Stimulated activated CD8-positive, alpha-beta memory T cell treated with anti-CD3 and anti-CD28 coated beads, Interleukin-4, amount 100 ng/mL, for 4 hours (primary cell): ENCODE measurements at places on chromosomes 5 and 9.

GRCh38 chr5:8857051-8857450 lies 688.8 kb downstream of the SEMA5A start:
- no peak for DNase-seq

DNA sequence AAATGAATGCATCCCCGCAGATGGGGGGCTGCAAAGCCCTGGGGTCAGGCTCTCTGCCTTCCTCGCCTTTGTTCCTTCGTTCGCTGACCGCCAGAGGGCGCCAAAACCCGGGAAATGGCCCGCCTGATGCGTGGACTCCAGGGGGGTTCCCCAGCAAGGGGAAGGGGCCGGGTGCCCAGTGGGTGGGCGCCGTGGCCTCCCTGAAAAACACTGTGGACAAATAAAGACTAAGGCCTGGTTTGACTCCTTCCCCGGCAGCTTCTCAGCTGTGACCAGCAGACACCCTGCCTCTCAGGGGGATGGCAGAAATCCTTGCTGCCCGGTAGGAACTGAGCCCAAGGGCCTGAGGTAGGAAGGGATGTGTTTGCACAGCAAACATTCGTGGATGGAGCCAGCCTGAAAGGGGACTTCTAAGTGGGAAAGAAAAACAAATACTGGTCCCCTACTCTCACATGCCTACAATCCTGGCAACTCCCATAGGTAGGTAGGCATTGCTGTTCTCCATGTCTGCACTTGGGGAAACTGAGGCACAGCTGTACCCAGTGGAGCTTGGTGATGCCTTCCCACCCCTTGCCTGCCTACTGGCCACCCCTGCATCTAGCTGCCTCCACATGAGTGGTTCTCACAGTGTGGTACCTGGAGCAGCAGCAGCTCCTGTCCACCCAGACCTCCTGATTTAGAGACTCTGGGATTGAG lies 57.7 kb downstream of the DUSP1 start:
- DNase-seq: peak; percentile 67

DNA sequence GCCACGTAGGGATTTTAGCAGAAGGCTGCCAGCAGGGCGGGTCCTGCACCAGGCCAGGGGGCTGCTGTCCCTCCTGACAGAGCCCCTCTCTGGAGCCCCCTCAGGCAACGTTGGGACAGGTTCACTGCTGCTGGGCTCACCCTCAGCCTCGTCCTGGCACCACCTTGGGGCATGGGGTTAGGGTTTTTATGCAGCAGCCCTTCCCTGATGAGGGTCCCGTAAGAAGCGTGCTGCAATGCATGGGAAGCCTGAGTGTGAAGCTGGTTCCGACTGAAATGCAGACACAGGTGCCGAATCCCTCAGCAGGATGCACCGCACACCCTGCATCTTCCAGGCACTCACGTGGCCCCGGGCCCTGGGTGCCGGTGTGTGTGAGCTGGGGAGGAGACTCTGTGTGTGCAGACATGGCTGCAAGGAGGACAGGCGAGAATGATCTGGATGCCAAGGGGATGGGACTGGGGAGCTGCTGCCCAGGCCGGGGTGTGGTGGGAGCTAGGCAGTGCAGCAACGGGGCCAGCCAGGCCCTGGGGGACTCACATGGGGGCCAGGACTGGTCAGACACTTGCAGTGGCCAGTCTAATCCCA lies 27.1 kb downstream of the ZDHHC11B start:
- no peak for DNase-seq

DNA sequence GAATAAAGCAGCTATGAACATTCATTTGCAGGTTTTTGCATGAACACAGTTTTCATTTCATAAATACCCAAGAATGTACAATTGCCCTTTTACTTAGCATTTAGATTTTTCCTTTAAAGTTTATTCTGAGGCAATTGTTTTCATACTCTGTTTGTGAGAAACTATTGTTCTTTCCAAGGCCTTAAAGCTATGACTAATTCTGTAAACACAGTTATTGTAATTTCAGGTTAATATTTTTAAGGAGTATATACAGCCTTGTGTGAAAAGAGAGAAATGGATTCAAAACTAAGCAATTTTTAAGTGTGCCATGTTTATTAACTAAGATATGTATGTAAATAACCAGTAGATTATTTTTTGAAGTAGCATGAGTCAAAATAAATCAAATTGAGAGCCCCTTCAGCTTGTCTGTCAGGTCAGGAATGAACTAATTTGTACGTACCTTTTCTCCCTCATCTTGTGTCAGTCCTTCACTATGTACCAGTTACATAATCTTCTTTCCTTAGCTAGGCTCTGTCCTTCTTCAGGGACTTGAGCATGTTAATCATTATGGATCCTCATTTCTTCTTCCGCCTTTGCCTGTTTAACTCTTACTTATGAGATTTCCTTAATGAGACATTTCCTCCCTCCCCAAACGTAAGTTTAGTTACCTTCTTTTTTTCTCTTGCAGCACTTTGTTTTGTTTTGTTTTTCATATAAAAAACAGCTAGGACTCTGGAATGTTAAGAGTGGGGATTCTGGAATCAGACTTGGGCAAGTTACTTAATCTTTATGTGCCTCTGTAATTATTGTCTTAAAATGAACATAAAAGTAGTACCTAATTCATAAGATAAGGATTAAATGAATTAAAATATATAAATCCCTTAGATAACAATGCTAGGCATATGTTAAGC lies 63.6 kb downstream of the NIPBL start:
- DNase-seq: no peak

DNA sequence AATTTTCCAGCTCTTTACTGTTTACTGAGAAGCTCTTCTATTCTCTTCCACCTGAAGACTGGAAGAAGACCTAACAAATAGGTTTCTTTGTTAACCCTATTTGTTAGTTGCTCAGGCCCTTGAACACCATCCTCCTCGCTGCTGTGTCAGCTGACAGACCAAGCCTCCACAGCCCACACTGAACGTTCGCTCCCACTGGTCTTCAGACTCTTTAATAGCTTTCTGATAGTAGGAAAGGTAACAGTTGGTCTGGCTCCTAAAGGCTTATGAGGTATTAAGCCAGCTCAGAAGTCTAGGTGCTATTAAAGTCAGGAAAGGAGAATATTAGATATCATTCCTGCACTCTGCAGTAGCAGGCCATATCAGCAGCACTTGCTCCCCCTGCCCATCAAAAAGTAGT lies 23.3 kb upstream of the F2R start:
- no peak for DNase-seq

DNA sequence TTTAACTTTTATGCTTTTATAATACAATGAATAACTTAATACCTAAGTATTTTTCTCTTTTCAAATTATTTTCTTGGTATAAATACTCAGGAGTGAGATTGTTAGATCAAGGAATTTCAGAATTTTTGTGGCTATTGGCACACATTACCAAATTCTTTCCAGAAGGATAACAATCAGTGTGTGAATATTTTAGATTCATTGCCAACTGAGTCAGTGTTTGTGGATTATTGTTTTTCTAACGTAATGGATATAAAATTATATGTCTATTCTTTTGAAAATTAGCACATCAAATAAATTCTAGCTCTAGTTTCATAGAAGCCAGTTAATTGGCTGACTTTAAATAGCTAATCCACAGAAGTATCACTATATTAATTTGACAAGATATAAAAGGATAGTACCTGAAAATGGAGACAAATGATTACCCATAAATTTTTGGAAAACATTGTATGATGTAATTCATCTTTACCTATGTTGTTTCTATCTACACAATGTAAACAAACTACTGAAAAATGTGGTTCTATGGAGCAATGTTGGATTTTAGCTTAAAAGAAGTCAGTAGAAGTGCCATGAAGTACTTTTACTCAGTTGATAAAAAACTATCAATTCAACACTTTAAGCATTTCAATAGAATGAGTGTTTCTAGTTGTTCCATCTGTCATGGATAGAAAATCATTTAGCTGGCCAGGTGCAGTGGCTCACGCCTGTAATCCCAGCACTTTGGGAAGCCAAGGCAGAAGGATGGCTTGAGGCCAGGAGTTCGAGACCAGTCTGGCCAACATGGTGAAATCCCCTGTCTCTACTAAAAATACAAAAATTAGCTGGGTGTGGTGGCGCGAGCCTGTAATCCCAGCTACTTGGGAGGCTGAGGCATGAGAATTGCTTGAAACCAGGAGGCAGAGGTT lies 185.1 kb downstream of the ADAMTSL1 start:
- DNase-seq: no peak

- no peak for DNase-seq
Observed at GRCh38 chr9:15901572-15901971, 348.7 kb downstream of the CCDC171 start.

GRCh38 chr5:93569300-93570160 lies 11.5 kb downstream of the NR2F1-AS1 start:
- no peak for DNase-seq

- DNase-seq: peak; percentile 10
Observed at GRCh38 chr5:179858241-179858585, 404 bp downstream of the MRNIP start.

GRCh38 chr9:105281926-105282325 lies 37.5 kb downstream of the SLC44A1 start:
- no peak for DNase-seq

- DNase-seq: no peak
Observed at GRCh38 chr9:113538701-113539430, 75.3 kb downstream of the RGS3 start.

DNA sequence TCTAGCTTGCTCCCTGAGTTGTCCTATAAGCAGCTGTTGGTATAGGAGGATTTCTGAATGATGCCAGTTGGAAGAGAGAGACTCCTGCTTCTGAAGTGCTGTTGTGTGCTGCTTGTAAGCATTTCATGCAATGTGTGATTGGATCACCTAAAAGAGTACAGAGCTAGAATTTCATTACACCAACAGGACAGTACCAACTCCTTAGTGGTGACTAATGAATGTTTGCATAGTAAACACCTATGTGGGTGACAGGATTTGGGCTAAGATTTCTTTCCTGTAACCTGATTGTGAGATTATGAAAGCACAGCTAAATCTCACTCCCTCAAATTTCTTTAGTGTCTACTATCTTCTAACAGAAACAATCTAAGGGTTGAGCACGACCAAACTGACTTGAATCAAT lies 67.0 kb downstream of the GCNT1 start:
- no peak for DNase-seq

DNA sequence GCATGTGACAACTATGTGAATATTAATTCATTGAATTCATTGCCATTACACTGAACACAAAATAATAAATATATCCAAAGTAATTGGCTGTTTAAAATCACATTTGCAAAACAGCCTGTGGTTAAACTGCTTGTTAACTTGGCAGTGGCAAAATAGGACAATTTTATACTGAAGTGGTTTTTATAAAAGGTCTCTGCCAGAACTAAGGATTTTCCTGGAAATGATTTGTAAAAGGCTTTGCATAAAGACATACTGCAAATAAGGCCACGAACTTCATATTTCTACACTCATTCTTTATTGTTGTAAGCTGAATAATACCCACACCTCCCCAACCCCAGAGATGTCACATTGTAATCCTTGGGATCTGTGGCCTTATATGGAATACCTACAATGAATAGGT lies 370.3 kb upstream of the RGMB start:
- no peak for DNase-seq

DNA sequence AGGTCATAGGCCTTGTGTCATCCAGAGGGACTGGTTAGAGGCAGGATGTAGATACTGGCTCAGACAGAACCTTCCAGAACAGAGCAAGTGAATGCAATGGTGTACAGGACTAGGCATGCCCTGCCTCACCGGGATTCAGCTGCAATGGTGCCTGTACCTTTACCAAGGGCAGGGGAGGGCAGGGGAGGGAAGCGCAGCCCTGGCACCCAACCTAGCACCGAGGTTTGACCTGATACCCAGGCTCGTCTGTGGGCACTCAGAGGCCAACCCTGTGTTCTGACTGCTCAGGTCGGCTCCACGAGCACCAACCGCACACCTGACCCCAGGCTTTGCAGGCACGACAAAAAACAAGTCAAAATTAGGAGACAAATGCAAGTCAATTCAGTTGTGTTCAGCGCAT lies 47.3 kb upstream of the GFPT2 start:
- DNase-seq: no peak

GRCh38 chr9:93117924-93118862 lies 15.9 kb downstream of the NINJ1 start:
- DNase-seq: no peak

- DNase-seq: no peak
Observed at GRCh38 chr5:128262911-128263310, 179.3 kb downstream of the SLC12A2 start.

GRCh38 chr9:130541533-130541932 lies 37.8 kb upstream of the FUBP3 start:
- no peak for DNase-seq

DNA sequence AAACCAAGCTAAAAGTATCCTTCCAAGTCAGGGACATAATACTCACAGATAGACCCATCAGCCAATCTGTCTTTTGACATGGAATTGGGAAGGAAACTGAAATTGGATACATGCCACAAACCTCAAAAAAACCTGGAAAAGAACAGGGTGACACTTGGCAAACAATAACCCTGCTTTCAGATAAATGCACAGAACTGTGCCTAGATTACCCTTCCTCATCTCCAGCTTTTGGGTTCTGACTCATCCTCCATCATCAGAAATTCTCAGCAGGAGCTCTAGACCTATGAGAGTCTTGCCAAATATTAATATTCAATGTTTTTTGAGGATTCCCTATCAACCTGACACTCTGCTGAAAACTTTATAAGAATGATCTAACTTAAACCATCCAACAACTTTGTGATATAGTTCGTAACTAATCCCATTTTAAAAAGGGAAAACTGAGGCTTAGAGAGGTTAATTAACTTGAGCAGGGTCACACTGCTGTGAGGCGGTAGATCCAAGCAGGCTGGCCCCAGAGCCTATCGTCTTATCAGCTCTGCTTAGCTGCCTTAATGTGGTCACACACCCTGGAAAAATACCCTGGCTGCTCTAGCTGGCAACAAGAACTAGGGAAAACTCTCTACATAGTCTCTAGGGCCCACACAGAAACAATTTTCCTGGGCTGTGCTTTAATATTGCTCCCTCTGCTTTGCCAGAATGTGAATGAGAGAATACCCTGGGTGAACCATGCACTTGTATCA lies 157.0 kb upstream of the TRPC7 start:
- DNase-seq: no peak

DNA sequence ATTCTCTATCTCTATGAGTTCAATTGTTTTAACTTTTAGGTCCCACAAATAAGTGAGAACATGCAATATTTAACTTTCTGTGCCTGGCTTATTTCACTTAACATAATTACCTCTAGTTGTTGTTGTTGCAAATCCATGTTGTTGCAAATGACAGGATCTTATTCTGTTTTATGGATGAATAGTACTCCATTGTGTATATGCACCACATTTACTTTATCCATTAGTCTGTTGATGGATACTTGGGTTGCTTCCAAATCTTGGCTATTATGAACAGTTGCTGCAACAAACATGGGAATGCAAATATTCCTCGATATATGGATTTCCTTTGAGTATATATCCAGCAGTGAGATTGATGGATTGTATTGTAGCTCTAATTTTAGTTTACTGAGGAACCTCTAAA lies 36.3 kb downstream of the MEGF9 start:
- no peak for DNase-seq
